ENCODE measurements at places on chromosomes 6 and 20.

GRCh38 chr6:4870821-4871494 lies 94.8 kb downstream of the CDYL start:
- DNase-seq, result no peak

- no peak for DNase-seq
Measured at GRCh38 chr6:143803769-143804568, 39.2 kb upstream of the LTV1 start.

- no peak for DNase-seq
Measured at GRCh38 chr6:6105472-6106036, 98.8 kb upstream of the NRN1 start.

GRCh38 chr20:7790189-7790588 lies 150.1 kb downstream of the HAO1 start:
- peak; percentile 62 for DNase-seq

- DNase-seq, result no peak
Measured at GRCh38 chr20:63531686-63532448, 5.3 kb downstream of the PTK6 start.

GRCh38 chr20:20024942-20025341 lies 7.8 kb downstream of the NAA20 start:
- no peak for DNase-seq

GRCh38 chr6:8075185-8075584 lies 11.0 kb upstream of the BLOC1S5 start:
- DNase-seq, result no peak

DNA sequence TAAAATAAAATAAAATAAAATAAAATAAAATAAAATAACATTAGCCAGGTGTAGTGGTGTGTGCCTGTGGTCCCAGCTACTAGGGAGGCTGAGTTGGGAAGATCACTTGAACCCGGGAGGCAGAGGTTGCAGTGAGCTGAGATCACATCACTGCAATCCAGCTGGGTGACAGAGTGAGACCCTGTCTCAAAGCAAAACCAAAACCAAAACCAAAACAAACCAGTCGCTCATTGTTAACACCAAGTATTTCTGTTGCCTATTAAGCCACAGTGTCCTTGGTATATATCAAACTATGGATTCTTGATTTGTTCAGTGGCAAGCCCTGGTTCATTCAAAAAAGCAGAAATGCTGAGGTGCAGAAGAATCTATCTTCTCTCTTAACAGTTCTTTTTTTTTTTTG lies 65.7 kb downstream of the PYGB start:
- DNase-seq, result peak; percentile 29

DNA sequence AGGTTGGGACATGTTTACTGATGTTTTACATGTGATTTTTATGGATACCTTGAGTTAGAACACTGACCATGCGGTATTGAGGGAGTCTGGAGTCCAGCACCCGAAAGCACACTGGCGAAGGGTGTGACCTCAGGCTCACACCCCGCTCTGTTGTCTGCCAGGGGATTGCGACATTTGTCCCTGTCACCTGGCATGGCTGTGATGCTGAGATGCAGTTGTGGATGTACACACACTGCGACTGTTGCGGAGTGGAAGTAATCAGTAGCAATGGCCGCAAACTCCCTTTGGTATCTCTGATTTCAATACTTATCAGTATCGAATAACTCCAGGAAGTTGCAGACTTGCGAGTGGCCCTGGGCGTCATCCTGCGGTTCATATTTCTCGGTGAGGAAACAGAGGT lies 43.2 kb downstream of the CDH4 start:
- DNase-seq, result no peak

DNA sequence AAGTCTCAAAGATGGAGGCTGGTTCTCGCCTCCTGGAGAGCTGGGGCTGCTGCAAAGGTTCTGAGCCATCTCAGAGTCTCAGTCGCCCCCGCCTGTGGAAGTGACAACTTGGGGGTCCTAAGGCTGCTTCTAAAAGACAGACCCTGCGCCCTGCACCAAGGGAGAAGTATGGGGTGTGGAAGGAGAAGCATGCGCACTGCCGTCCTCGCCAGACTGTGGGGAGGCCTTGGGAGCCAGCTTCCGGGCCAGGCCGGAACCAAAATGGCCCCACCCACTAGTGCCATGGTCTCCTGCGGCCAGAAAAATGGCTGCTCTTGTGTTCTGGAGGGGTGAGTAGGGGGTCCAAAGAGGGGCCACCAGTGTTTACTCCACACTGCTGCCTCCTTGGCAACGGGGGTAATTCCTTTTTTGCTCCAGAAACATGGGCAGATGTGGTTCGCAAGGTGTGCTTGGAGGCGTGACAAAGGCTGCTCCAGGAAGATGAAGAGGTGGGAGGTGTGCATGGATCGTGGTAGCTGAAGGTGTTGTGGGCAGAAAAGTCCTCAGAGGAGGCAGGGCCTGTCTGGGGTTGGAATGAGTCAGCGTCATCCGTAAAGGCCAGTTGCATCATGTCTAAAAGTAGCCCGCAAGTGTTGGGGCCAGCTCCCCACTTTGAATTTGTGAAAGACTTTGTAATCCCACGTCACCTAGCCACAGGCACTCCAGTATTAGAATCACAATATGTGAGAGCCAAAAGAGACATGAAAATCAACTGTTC lies 329.8 kb upstream of the SOX4 start:
- DNase-seq, result peak; percentile 85

- no peak for DNase-seq
Measured at GRCh38 chr6:117118490-117118889, 146.9 kb upstream of the VGLL2 start.
